ENCODE measurements at places on chromosomes 3 and 15.

- no peak for DNase-seq
These were observed 19.4 kb downstream of the CA12 start for GRCh38 chr15:63362196-63362595.

GRCh38 chr3:78978037-78978436, 789.8 kb downstream of the ROBO1 start:
- no peak for DNase-seq

GRCh38 chr3:14641346-14641745, 10.2 kb upstream of the CCDC174 start:
- no peak for DNase-seq

DNA sequence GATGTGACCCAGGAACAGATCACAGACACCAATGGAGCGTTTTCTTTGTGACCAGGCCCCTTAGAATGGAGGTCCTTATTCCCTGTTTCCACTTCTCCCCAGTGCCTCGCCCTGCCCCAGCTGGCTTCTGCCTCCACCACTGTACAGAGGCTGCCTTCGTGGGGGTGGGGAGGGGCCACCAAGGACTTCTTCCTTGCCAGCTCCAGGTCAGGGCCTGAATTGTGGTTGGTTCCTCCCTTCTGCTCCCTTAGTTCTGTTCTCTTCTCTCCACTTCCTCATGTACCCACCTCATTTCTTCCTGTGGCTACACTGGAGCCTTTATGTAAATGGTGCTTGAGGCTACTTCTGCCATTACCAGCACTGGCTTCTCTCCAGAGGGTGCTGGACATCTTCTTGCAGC, 16.4 kb downstream of the TGM4 start:
- no peak for DNase-seq

DNA sequence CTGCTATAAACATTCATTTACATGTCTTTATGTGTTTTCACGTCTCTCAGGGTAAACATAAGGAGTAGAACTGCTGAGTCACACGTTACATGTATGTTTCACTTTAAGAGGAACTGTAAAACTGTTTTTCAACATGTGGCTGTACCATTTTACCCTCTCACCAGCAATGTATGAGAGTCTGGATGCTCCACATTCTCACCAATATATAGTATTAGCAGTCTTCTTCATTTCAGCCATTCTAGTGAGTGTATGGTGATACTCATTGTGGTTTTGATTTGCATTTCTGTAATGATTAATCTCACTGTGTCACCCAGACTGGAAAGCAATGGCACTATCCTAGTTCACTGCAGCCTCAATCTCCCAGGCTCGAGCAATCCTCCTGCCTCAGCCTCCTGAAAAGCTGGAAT, 37.1 kb downstream of the PHC3 start:
- DNase-seq: no peak

GRCh38 chr15:27535445-27536129, 563.5 kb downstream of the OCA2 start:
- no peak for DNase-seq

GRCh38 chr3:161389445-161390035, 18.2 kb upstream of the SPTSSB start:
- no peak for DNase-seq

GRCh38 chr3:157329551-157329950, 107.1 kb upstream of the PTX3 start:
- DNase-seq: no peak

GRCh38 chr15:96332637-96333121, 2.2 kb downstream of the NR2F2 start:
- no peak for DNase-seq

DNA sequence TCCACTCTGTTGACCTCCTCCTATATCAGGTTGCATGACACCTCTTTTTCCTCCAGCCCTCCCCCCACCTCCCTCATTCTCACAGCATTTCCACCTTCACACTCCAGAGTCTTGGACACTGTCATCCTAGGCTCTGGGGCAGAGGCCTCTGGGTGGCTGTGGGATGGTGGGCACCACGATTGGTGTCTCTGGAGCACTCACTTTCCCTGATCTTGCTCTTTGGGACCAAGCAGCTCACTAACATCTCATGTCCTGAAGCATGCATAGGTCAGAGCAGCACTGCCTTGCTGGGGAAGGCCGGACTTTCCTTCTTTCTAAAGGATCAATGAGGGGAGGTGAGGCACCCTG, 14.9 kb downstream of the ZBTB47 start:
- no peak for DNase-seq

DNA sequence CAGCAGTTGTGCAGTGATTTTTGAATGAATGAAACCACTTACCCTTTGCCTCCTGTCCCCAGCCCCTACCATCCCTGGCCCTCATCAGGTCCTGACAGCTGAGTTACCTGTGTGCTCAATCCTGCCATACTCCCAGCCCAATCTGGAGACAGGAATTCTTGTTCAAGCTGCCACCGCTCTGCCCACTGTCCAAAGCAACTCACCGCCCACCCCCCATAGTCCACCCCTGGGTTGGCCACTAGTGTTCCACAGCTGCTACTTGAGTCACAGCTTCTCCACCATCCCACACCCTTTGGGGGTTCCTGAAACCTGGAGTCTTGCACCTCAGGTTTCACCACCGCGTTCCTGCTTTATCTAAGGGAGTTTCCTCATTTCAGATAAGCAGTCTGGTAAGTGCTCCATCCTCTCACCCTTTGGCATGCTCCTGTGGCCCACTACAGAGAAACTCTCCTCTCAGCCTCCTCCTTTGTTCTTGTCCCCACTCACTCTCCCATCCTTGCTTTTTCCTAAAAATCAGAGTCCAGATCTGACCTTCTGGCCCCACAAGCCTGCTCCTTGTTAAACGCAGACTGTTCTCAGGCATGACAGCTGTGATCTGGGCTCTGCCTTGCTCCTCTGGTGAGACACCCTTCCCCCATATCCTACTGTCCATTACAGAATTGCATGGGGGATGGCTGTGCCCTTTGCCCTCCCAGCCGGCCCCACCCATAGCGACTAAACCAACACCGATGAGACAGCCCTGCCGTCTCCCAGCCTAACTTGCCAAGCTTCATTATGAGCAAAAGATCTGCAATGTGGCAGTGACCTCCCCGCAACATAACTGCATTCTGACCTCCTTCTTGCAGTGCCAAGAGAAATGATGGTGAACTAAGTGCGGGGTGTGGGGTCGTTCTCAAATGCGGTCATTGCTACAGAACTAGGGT, 50.0 kb downstream of the CYP19A1 start:
- no peak for DNase-seq

GRCh38 chr3:151300539-151300938, 16.1 kb downstream of the GPR87 start:
- no peak for DNase-seq

- DNase-seq: no peak
These were observed 479.6 kb downstream of the CNTN3 start for GRCh38 chr3:74134831-74135230.

GRCh38 chr15:52337198-52337853, 41.7 kb upstream of the MYO5C start:
- no peak for DNase-seq
